ENCODE measurements at places on chromosomes 12 and 14.
A peak's percentile ranks its signal among the peaks of the same experiment; 100 is the strongest.

DNA sequence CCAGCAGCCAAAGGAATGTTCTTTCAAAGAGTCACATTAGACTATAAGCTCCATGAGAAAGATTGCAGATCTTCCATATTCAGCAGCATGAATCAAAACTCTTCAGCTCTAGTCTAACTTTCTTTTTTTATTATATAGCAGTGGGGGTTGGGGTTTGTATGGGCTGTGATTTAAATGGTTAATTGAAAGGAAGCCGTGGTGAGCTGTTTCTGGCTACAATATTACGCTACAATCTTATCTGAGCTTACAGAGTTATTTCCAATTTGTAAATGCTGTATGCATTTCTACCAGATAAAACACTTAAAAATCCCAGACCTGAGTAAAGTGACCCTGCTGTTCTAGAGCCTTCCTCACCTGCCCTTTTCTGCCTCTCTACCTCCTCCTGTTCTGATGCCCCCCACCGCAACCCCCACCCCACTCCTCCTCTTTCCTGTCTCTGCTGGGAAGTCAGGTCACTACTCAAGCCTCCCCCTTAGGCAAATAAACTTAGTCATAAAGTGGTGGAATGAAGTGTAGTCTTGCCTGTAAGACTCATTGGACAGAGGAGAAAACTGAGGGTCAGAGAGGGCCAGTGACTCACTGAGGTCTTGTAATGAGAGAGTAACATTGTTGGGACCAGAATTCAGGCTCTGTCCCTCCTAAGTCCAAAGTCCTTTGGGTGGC, 1089.5 kb downstream of the BCL11B start:
- DNase-seq, result no peak

GRCh38 chr14:80414080-80414479, 202.8 kb upstream of the DIO2 start:
- DNase-seq, result no peak

DNA sequence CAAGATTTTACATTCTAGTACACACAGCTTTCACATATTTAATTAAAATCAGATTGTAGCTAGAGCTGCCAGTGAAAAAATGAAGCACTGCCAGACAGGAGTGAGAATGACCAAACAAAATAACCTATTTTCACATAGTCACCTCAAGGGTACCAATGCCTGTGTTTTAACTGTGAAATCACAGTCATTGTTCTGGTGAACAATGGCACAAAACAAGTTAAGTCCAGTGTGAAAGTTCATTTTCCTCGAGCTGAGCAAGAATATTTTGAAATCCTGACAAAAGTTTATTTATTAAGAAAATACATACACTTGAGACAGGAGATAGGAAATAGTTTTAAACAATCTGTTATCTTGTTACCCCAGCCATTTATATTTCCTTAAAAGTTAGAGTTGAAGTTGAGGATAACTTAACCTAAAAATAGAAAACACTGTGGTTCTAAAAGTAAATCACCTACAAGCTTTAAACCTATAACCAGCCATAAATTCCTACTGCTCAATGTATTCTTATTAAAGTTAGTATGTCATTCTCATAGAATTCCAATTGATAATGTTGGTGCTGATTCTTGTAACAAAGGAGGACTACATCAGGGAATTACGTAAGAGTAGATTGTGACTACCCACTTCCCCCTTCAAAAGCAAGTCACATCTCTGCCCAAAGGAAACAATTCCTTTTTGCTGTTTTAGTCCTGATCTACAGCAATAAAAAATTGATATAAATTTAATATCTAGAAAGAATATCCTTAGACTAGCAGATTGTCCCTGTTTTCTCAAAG, 15.9 kb downstream of the DENND5B start:
- no peak for DNase-seq

DNA sequence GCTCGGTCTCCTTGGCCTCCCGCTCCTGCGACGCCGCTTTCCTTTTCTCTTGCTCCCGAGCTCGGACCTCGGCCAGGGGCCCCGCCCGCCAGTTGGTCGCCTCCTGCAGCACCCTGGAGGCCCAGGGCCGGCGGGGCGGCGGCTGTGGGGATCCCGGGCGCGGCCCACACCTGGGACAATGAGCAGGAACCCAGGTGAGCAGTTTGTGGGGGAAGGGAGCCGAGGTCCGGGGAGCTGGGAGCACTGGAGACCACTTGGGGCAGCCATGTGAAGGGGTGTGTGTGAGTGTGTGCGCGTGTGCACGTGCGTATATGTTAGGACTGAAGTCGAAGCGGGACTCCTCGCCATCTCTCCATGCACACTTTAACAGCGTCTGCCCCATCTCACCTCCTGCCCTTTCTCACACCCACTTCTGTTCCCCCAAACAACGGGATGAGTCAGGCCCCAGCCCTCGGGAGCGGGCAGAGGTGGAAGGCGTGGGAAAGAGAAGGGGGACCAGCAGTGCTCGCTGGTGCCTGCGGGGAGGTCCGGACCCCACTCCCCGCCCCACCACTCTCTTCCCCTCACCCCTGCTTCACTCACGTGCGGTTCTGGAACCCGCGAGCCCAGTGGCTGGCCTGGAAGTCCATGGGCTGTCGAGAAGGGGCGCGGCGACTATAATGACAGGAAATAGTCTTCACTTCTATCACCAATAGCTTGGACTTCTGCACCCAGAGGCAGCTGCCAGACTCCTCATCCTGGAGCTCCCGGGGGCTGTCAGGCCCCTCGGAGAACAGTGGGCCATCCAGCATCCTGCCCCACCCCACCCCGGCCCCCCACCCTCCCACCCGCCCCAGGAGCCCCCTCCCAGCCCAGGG, 450 bp downstream of the DDN start:
- DNase-seq, result peak; percentile 39

DNA sequence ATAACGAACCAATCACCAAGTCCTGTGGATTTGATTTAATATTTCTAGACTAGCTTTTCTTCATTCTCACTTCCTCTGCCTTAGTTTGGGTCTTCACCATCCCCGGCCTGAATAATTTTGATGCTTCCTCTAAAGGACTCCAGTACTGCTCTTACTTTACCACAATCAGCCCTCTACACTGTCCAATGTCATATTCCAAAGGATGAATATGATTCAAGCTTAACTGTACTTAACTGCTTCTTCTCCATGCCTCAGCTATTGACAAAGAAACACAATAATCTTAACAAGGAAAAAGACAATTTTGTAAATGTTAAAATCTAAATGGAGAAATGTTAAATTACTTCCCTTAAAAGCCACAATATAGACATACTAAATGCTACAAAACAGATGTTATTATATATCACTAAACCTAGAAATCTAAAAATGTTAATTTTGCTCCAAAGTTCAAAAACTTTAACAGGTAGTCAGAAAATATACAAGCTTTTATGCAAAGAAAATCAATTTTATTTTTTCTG, 70.2 kb downstream of the STXBP6 start:
- no peak for DNase-seq

DNA sequence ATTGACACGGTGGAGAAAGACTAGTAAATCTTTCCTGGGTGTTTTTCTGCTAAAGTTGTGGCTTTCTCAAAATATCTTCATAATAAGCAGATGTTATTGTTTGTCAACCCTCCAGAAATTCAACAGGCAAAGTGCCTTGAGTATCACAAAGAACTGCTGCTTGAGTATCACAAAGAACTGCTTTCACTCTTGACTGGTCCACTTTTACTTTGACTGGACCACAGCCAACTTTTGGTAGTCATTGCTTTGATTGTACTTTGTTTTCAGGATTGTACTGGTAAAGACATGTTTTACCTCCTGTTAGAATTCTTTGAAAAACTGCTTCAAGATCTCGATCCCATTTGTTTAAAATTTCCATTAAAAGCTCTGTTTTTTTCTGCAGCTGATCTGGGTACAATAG, 62.6 kb downstream of the PDZRN4 start:
- no peak for DNase-seq

All from left cardiac atrium (tissue), 4 donors.